ENCODE measurements at places on chromosomes 12 and 14.

GRCh38 chr12:6451348-6452244 is at the start of gene TAPBPL:
Gene TAPBPL, plus strand, starts transcription at chr12:6452042. Its CDS starts 207 bp downstream, at chr12:6452249.
- DNase-seq: no peak

- DNase-seq: no peak
Measured at GRCh38 chr12:51954561-51955361, 3.3 kb downstream of the ACVR1B start.

DNA sequence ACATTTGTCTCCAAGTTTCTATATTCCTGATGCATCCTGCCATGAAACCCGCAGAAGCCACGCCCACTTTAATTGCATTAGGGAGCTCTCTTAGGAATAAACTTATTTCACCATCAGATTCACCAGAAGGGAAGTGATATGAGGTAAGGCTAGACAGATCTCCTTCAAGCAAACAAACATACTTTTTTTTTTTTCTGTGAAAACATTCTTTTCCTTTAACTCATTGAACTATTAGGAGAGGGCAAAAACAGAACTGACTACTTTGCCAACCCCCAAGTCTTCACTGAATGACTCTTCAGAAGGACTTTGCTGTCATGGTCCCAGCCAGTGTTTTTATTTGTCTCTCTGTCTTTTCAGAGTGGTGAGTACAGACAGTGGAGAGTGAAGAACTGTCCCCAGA is 48.4 kb downstream of the GTF2A1 start:
- no peak for DNase-seq

DNA sequence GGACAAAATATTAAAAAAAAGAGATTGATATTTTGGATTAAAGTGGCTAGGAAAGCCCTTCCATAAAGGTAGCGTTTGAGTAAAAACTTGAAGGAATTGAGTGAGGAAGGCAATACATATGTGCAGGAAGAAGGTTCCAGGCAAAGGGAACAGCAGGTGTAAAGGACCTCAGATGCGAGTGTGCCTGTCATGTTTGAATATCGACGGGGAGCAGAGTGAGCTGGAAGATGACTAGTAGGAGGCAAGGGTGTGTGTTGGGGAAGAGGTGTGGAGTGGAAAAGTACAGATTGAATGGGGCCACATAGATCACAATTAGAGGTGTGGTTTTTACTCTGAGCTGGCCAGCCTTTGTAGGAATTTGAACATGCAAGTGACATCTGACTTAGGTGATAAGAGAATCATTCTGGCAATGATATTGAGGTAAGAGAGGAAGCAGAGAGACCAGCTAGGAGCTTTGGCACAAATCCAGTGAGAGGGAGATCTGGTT is 15.0 kb upstream of the FBXO33 start:
- no peak for DNase-seq

DNA sequence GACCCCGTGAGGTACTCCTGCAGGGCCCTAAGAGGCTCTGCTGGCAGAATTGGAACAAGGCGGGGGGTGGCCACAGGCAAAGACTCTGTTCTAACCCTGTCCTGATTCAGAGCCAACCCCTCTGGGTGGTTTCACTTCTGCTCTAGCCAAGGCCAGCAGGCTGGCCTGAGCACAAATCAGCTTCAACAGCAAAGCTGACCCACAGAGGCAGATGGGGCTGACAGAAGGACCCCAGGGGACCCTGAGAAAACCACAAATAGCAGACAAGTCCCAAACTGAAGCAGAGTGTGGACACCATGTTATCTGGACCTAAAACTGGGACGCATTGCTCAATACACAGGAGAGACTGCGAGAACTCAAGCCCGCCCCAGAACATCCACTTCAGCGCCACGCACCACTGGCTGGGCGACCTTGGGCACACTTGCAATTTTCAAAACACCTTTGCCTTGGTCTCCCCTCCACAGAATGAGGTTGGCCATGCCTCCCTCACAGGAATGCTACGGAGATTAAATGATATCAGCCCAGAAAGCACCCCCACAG is 76.4 kb upstream of the DICER1 start:
- DNase-seq: no peak

- DNase-seq: no peak
Measured at GRCh38 chr14:66530526-66530925, 22.6 kb downstream of the GPHN start.

- DNase-seq: no peak
Measured at GRCh38 chr12:14396071-14396470, 30.6 kb downstream of the ATF7IP start.

DNA sequence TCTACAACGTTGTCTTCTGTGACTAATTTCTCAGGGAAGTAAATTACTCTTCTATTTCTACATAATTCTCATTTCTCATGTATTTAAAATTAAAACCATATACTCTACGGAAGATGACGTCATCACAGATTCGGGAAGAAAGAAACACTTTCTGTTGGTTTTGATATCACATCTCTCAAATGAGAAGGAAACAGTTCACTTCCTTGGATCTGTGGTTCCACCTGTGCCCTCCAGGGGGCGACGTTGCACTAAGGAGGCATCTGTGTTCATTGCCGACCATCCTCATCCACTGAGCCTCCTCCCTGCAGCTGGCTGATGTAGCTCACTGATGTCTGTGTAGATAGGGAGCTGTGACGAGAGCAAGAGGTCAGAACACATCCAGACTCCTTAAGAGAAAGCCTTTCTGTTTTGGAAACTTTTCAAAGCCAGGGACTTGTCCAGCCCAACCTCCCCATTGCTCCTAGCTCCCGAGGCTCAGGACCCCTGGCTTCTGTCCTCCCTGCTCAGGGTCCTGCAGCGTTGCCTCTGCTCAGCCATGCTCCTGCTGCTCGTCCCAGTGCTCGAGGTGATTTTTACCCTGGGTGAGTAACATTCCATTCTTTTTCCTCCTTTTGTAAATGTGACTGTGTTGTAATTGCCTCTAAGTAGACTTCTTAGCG is 172.7 kb upstream of the OR4E1 start:
- DNase-seq: no peak

DNA sequence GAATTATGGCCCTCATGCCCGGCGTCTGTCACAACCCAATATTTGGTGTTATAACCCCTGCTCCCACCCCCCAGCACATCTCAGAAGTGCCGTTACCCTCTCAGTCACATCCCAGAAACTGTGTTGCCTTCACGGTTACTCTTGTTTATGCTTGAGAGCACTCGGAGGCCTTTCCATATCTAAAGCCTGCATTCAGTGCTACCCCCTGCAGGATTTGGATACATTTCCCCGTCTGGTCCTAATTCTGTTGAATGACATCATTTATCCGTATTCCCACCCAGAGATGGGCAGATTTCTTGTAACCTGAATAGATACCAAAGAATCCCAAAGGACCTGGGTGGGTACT is 19.1 kb upstream of the FOS start:
- no peak for DNase-seq

GRCh38 chr14:24425704-24426103 is 3.8 kb downstream of the CBLN3 start:
- no peak for DNase-seq

GRCh38 chr14:98512501-98513251 is 759.3 kb downstream of the BCL11B start:
- DNase-seq: no peak

DNA sequence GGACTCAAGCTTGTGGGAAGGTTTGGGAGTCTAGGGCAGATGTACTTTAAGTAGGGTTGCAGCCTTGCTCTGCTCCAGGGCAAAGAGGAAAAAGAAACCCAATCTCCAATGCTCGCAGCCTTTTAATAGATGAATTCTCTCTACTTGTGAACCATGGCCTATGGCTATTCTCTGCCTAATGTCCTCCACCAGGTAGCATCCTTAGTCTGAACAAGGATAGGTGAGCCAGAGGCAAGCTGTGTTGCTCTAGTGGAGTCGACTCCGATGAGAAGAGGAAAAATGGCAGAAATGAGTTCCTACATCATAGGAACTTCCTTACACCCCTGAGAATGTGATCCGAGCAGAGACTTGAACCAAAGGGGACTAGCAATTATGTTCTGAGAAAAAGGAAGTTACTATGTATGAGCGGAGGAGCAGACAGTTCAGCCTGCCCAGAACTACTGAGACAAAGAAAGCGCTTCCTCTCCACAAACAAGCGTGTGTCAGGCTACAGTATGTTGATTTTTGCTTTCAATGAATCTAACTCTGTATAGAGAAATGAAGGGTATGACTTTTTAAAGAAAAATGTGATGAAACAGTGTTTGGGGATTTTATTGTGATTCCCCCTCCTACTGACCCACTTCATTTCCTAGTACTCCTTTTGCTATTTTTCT is 153.6 kb upstream of the ARID2 start:
- peak; percentile 43 for DNase-seq

- no peak for DNase-seq
Measured at GRCh38 chr12:116236148-116236731, 41.3 kb downstream of the MED13L start.

GRCh38 chr14:68060198-68060597 is 240.6 kb downstream of the RAD51B start:
- no peak for DNase-seq

DNA sequence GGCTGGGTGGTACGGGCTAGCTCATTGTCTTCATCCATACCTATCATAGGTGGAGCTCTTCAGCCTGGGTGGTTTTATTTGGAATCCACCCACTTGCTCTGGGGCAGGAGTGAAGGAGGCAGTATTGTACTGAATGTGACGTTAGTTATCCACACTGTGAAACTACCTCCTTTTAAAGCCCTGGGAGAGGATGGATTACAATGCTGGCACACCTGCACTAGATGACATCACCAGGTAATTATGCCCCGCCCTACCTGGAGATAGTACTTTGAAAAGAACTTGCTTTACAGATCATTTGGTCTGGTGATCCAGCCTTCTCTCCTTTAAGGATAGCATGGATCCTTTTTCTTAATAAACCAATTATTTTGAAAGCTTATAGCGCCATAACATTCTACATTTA is 78.0 kb downstream of the B4GALNT3 start:
- no peak for DNase-seq

DNA sequence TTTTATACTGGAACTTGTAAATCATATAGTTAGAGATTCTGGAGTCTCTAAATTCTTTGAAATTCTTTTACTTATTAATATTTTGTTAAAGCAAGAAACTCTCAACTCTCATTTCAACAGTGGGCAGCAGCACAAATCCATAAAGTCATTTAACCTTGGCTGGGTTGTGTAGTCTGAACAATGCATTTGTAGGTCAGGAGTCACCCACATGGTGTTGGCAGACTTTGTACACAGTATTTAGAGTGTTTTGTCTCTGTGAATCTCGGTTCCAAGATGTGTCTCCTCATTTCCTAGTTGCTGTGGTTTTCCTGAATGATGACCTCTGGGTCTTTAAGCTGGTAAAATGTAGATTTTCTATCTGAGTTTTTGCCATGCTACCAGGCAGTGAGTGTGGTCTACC is 20.8 kb upstream of the STRAP start:
- no peak for DNase-seq

DNA sequence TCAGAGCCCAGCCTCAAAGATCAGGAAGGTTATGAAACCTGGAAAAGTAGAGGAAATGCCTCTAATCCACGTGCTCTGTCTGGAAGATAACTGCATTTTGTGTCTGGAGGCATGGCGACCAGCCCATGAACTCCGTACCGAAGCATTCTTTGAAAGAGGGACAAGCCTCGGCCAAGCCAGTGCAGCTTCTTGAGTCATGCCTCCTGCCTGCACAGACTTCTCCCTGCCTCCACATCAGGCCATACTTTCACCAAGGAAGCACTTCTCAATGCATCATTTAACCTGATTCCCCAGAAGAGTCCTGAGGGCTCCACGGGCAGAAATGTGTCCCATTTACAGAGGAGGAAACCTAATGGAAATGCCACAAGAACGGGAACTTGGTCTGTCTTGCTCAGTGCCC is 3.4 kb downstream of the ACTN1 start:
- DNase-seq: no peak

GRCh38 chr12:110048242-110049027 is at the start of gene C12orf76:
Gene C12orf76, minus strand, starts transcription at chr12:110048522. Its CDS starts 27 bp downstream, at chr12:110048495.
- peak; percentile 84 for DNase-seq

DNA sequence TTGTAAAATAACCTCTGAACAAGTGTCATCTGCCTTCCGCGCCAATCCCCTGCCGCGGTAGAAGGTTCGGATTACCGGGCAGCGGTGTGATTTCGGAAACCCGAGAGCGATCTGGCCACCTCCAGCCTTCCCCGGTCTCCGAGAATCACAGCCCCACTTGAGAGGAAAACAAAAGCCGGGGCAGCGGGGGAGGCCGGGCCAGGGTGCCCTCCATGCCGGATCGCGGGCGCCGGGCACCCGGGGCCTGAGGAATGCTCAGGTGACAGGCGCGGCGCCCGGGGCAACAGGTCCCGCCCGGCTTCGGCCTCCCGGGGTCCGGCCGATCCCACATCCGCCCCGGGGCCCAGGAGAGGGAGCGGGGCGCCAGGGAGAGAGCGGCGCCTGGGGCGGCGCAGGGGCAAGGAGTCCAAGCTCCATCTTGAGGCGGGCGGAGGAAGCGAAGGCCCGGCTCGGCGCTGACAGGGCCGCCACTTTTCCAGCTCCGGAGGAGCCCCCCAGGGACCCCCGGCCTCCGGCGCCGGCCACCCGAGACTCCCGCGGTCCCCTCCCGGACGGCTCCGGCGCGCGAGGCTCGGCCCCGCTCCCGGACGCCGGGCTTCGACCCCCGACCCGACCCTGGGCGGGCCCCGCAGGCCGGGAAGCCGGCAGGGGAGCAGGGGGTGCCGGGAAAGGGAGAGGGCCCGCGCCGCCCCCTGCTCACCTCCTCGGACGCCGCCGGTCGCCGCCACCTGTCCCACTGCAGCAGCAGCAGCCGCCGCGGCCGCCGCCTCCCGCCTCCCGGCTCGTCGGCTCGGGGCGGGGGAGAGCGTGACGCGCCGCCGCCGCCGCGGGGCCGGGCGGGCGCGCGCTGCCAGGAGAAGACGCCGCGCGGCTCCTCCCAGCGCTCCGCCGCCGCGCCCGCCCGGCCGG is at the start of gene CLIP1:
Gene CLIP1 (minus strand): TSS at position 849 of the 909 bp plus-strand sequence. CDS start 42,217 bp downstream, outside the sequence.
- no peak for DNase-seq

- no peak for DNase-seq
Measured at GRCh38 chr14:96380735-96381134, 11.2 kb upstream of the AK7 start.

DNA sequence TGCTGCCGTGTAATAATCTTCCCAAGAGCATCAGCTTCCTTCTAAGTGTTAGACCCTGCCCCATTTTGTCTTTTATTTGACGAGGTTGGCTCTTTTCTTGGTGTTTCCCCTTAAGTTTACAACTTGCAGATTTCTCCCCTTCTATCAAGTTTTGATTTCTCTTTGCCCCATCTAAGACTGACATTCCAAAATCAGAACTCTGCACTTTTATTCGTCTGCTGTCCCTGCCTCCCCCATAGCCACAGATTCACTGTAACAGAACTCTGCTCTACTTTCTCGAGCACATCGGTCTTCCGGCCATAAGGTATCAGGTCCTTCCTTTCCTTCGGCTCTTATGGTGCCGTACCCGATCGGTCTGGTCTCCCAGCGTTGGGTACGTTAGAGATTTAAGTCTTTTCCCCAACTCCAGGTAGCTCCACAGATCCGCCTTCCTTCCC is 563 bp downstream of the DCP1B start:
- DNase-seq: no peak

DNA sequence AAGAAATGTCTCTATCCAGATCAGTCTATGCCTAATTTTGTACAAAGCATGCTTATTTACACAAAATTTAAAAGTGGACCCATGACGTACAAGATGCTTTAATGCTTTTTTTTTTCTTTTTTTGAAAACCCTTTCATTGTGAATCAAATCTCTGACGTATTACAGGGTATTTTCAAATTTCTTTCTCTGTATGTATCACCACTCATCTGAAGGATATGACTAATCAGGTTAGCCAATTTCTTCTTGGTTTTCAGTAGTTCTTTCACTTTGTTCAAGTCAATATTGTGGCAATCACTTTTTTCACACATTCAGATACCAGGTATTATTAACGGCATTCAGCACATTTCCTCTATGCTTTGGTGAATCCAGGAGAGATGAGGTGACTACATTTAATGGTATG is 685.3 kb downstream of the TRHDE start:
- DNase-seq: no peak

All from SIG-M5 (cell line).